Neural progenitor cell (in vitro differentiated cells): ENCODE measurements at places on chromosomes 4 and X. TPM values are rescaled to one million over a fixed set of nuclear protein-coding genes. Genes with fewer than 3 reads are reported as not detected.

DNA sequence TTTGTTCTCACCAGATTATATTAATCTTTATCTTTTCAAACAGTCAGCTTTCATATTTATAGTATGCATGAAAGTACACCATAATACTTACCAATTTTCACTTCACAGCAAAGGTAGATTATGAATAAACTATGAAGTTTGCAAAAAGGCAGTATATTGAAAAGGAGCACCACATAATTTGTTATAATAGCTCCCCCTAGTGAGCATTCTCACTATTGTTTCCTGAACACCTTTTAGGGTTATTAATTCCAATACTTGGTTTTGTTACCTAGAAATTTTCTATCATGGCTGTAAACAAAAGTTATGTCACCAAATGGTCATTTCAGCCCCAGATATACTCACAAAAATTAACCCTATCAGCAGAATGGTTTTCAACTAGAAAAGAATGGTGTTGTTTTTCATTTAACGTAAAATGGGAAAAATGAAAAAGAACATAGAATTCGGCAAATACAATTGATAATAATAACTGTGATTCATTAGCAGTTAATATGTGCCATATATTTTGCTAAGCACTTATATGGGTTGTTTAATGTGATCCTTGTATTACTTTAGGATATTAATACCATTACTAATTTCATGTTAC is 30.2 kb upstream of the NKX6-1 start:
- peak; percentile 56 for DNase-seq
- no peaks in the 10 kb centered on the region for H3K27me3 ChIP-seq
- H3K4me1 ChIP-seq, result no peaks in the 10 kb centered on the region
- H3K27ac ChIP-seq, result no peak overlapping the region

GRCh38 chr4:102416765-102417164 is 71.5 kb upstream of the SLC39A8 start:
- H3K27me3 ChIP-seq, result no peaks in the 10 kb centered on the region
- H3K4me3 ChIP-seq, result no peak overlapping the region
- H3K36me3 ChIP-seq, result no peaks in the 10 kb centered on the region
- no peaks in the 10 kb centered on the region for H3K4me1 ChIP-seq
- DNase-seq, result no peak

- peak overlapping the region; percentile 75 for H3K27ac ChIP-seq
- no peaks in the 10 kb centered on the region for H3K36me3 ChIP-seq
- DNase-seq, result peak; percentile 78
- H3K27me3 ChIP-seq, result no peaks in the 10 kb centered on the region
These were observed 28.6 kb downstream of the AFAP1 start for GRCh38 chr4:7910952-7911578.

DNA sequence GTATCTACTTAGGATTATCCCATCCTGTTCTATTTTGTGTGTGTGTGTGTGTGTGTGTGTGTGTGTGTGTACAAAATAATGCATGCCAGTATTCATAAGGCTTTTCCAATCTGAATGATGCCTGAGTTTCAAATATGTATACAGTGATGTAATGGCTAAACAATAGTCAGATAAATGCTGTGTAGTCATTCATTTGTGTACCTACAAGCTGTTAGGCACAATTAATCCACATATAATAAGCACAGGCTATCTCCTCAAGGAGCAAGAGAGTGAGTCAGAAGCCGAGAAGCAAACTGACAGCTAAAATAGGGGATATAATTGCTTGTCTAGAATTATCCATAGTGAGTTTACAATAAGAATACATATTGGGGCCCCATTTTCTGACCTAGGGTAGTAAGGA is 15.7 kb downstream of the DMD start:
- no peaks in the 10 kb centered on the region for H3K4me1 ChIP-seq
- H3K27ac ChIP-seq, result no peak overlapping the region
- H3K36me3 ChIP-seq, result no peaks in the 10 kb centered on the region
- H3K4me3 ChIP-seq, result no peak overlapping the region
- peaks cover 20% of the 10 kb centered on the region for H3K27me3 ChIP-seq
- no peak for DNase-seq

Gene MAGEB10
- total RNA-seq, result not detected in 2 replicates

GRCh38 chr4:5460106-5460801 is 248.1 kb downstream of the EVC2 start:
- H3K27me3 ChIP-seq, result no peaks in the 10 kb centered on the region
- DNase-seq, result peak; percentile 63
- H3K27ac ChIP-seq, result no peak overlapping the region
- H3K4me1 ChIP-seq, result no peaks in the 10 kb centered on the region
- no peaks in the 10 kb centered on the region for H3K36me3 ChIP-seq

Gene ADAMTS3
- total RNA-seq, result 2.0 and 2.1 TPM in 2 replicates

DNA sequence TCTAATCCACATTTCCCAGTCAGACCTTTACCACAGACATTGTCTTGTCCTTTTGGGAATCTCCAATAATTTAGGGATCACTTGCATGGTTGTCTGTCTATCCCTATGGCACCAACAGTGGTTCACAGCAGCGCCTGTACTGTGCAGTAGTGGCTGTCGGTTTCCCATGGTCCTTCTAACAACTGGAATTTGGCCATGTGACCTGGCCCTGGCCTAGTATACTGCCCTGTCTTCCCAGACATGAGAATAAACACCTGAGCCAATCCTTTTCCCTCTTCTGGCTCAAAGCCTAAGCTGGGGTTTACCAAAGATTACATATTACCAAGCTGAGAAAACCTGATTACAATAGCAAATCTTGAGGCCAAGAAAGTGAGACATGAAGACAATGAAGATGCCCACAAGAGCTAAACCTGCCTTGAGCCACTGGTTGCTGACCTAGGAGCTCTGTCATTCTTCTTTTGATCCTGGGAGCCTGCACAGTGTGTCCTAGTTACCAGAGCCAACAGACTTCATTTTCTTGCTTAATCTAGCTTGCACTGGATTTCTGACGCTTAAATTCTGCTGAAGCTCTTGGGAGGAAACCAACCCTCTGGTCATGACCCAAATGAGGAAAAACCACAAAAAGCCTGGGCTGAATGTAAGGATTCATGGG is 92.1 kb downstream of the SCD5 start:
- no peak for DNase-seq
- no peak overlapping the region for H3K4me3 ChIP-seq
- no peak overlapping the region for H3K27ac ChIP-seq
- H3K36me3 ChIP-seq, result no peaks in the 10 kb centered on the region

- no peak overlapping the region for H3K27ac ChIP-seq
- peak overlapping the region; percentile 41 for H3K4me3 ChIP-seq
- no peaks in the 10 kb centered on the region for H3K36me3 ChIP-seq
- peak; percentile 50 for DNase-seq
- no peaks in the 10 kb centered on the region for H3K4me1 ChIP-seq
- peaks cover 66% of the 10 kb centered on the region for H3K27me3 ChIP-seq
These were observed 2.5 kb downstream of the POU3F4 start for GRCh38 chrX:83510510-83511062.

- no peak for DNase-seq
- H3K4me3 ChIP-seq, result no peak overlapping the region
- peaks cover 9% of the 10 kb centered on the region for H3K36me3 ChIP-seq
- H3K27ac ChIP-seq, result no peak overlapping the region
- no peaks in the 10 kb centered on the region for H3K4me1 ChIP-seq
These were observed 170.2 kb downstream of the FAT4 start for GRCh38 chr4:125484912-125485311.

GRCh38 chr4:156638925-156639605 is 332.5 kb downstream of the PDGFC start:
- no peak overlapping the region for H3K4me3 ChIP-seq
- no peak overlapping the region for H3K27ac ChIP-seq
- no peaks in the 10 kb centered on the region for H3K36me3 ChIP-seq
- peaks cover 9% of the 10 kb centered on the region for H3K4me1 ChIP-seq
- no peak for DNase-seq

Gene TBCK
- 57.7 and 69.8 TPM in 2 replicates for total RNA-seq

DNA sequence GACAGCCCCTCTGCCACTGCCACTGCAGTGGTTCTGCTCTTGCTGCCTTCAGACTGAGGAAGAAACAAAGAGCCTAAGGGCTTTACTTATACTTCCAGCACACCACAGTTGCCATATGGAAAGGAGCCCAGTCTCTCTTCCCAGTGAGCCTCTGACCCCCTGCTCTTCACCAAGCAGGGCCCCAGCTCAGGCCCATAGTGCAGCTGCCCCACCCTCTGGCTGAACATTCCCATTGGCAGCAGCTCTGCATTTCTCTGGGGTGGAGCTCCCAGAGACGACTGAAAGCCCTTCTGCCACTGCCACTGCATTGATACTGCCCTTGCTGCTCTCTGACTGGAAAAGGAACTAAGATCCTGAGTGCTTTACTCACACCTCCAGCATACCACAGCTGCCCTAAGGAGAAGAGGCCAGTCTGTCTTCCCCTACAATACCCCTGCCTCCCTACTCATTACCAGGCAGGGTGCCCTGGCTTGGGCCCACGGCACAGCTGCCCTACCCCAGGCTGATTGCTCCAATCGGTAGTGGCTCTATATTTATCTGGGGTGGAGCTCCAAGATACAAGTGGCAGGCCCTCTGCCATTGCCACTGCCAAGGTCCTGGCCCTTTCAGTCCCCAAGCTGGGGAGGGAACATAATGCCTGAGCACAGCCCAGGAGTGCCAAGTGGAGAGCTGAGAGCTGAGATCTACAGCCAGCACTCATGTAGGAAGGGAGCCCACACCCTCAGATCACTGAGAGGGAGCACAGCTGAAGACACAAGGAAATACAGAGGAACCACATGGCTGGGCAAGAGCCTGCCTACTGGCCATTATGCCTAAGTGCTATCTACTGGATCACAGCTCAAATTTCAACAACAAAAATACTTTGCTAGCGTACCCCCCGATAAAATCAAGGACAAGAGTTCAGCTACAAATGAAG is 36.0 kb downstream of the AWAT2 start:
- no peaks in the 10 kb centered on the region for H3K27me3 ChIP-seq
- no peaks in the 10 kb centered on the region for H3K36me3 ChIP-seq
- H3K27ac ChIP-seq, result no peak overlapping the region
- H3K4me1 ChIP-seq, result no peaks in the 10 kb centered on the region
- no peak overlapping the region for H3K4me3 ChIP-seq
- DNase-seq, result no peak

- peaks cover 33% of the 10 kb centered on the region for H3K4me1 ChIP-seq
- peak overlapping the region; percentile 12 for H3K4me3 ChIP-seq
- no peaks in the 10 kb centered on the region for H3K27me3 ChIP-seq
- no peak overlapping the region for H3K27ac ChIP-seq
- H3K36me3 ChIP-seq, result no peaks in the 10 kb centered on the region
These were observed 88.6 kb upstream of the IL1RAPL1 start for GRCh38 chrX:28498658-28499057.

GRCh38 chr4:139773560-139774318 is 108.1 kb downstream of the MGST2 start:
- H3K36me3 ChIP-seq, result no peaks in the 10 kb centered on the region
- no peak overlapping the region for H3K4me3 ChIP-seq
- DNase-seq, result no peak
- H3K27me3 ChIP-seq, result no peaks in the 10 kb centered on the region

DNA sequence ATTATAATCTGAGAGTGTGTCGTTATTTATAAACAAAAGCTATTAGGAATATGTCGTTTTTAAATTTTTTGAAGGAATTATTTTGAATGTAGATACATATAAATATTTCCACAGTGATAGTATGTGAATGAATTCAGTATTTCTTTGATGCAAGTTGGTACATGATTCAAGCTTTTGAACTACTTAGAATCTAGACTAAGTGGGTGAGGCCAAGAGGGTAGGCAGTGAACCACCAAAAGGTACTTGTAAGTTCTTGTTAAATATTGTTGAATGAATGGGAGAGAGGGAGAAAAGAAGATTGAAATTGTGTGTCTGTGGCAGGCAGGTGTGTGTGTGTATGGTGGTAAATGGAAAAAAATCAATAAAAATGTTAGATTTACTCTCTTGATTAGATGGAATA is 69.6 kb downstream of the ARFIP1 start:
- no peaks in the 10 kb centered on the region for H3K27me3 ChIP-seq
- no peak overlapping the region for H3K27ac ChIP-seq
- peaks cover 7% of the 10 kb centered on the region for H3K4me1 ChIP-seq
- H3K36me3 ChIP-seq, result peaks cover 2% of the 10 kb centered on the region
